ENCODE measurements at places on chromosomes 12 and 14.

DNA sequence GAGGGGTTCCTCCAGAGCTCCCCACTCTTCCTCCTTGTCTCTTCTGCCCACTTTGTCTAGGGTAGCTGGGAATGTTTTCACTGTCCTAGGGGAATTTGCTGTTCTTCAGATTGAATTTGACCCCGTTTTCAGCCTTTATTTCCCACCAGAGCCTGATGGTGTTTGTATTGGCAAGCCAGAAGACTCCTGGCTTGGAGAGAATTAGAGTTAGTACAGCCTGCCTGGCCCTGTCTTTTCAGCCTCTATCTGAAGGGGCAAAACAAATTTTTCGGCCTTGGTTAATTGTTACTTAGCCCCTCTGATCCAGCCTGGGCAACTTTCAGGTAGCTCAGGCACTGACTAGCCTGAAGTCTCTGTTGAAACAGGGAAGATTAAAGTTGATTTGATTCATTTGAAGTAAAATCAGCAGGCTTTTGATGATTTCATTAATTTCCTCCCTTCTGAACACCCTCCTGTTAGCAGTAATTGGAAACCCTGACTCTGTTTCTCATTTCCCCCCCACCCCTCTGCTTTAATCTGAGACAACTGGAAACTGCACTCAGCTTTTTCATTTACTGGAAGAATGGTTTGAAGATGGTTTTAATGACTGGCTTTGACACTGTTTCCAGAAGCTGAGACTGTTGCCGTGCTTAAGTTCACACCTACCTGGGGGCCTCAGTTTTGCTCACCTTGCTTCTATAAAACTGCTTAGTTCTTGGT lies 63.3 kb downstream of the SUSD6 start:
- DNase-seq, result no peak

GRCh38 chr14:71703477-71703876 lies 228.8 kb upstream of the RGS6 start:
- DNase-seq, result no peak

DNA sequence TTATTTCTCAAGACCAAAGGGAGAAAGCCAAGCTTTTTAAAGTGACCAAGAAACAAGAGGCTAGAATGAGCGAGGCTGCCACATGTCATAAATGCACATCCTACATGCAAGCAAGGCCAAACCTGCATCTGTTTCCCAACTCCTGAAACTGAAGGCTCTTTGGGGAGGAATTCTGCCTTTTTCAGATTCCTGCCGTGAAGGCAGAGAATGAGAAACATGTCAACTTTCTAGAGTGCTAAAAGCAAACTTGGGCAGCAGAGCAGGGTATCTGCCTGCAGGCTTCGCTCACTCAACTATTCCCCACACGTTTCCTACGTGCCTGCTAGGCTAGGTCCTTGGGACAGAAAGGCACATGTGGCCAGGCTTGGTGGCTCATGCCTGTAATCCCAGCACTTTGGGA lies 15.2 kb downstream of the DPF3 start:
- no peak for DNase-seq

DNA sequence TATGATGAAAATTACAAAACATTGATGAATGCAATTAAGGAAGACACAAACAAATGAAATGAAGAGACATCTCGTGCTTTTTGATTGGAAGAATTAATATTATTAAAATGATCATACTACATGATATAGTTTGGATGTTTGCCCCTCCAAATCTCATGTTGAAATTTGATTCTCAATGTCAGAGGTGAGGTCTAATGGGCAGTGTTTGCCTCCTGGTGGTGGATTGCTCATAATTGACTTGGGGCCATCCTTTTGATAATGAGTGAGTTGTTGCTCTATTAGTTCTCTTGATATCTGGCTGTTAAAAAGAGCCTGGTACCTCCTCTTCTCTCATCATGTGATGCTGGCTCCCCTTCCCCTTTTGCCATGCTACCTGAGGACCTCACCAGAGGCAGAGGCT lies 56.7 kb downstream of the CD163L1 start:
- DNase-seq, result no peak

DNA sequence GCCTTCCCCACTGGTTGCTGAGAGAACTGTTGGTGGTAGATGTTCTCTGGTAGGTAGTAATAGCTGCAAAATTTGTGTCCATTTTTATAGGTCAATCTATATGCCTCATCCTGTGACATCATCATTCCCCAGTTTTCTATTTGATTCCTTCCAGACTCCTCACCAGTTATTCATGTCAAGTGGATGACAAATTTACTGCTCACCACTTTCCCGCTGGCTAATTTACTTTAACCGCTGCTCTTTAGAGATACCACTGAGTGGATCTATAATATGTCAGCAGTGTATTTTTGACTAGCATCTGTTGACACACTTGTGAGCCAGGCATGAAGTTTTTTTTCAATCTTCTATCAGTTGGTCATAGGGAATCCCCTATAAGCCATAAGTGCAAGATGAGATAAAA lies 24.6 kb downstream of the GPR65 start:
- no peak for DNase-seq

GRCh38 chr12:116294454-116295165 lies 17.1 kb upstream of the MED13L start:
- no peak for DNase-seq

DNA sequence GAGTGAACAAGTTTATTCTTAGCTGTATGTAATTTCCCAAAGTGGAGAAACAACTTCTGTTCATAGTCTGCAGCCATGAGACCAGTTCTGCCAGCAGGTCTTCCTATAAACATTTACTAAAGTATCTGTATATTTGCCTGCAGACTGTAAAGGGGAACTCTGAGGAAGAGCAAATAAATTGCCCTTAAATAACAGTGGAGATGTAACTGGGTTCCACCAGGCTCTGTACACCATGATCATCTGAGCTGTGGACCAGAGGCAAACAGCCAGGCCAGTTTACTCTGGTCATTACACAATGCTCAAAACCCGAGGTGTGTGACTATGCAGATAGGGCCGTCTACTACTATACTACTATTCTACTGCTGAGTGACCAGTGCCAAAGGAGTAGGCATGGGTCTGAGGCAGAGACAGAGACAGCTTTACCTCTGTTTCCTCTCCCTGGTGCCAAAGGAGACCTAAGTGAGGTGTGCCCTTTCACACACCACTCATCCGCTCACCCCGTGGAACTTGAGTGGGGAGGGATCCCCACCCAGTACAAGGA lies 21.1 kb upstream of the CERS5 start:
- DNase-seq, result no peak

- no peak for DNase-seq
These were observed 122.1 kb upstream of the PTPRB start for GRCh38 chr12:70759161-70759918.

GRCh38 chr14:82328442-82328841 lies 794.8 kb upstream of the SEL1L start:
- DNase-seq, result no peak

DNA sequence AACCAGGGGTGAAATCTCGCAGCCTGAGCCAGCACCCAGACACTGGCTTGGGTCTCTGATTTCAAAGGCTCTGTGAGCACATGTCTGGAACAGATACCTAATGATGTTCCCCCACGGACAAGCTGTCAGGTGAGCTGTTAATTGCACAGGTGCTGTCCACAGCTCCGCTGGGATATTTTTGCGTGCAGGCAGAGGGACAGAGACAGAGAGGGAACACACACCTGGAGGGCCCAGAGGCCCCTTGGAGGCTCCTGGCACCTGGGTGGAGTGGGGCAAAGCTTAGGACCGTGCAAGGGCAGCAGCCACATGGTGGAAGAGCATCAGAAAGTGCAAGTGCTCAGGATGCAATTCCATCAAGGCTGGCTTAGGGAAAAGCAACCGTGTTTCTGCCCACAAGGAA lies 57.3 kb downstream of the ARL6IP4 start:
- no peak for DNase-seq

DNA sequence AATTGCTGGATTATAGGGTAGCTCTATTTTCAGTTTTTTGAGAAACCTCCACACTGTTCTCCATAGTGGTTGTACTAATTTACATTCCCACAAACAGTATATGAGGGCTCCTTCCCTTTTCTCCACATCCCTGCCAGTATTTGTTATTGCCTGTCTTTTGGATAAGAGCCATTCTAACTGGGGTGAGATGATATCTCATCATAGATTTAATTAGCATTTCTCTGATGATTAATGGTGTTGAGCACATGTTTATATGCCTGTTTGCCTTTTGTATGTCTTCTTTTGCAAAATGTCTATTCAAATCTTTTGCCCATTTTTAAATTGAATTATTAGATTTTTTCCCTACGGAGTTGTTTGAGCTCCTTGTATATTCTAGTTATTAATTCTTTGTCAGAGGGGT lies 385.3 kb downstream of the CCER1 start:
- DNase-seq, result no peak

DNA sequence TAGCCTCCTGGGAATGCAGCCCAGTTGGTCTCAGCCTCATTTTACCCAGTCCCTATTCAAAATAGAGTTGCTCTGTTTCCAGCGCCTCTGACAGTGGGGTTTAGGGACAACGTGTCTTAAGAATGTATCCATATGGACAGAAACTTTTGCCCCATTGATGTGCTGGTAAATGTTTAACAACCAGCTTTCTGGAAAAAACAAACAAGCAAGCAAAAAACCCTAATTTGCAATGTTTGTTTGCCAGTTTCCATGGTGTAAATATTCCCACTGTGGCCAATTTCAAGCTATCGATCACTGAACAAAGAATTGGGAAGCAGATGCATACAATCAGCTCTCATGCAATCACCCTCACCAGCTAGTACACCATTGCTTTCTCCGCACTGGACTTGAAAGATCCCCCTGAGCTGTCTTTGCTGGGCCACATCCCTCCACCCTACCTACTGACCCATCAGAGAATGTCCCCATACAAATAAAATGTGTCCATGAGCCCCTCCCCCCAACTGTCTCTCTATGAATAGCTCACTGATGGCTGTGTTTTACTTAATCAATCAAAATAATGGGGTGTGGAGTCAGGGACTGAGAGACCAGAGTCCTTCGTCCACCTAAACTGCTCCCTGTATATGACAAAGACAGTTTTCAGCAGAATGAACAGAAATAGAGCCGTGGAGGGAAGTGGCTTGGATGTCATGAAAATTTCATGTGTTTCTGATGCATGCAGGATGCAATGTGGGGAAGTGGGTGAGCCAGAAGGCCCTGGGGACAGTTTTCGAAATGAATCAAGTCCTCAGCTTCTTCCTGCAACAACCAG lies 40.8 kb downstream of the CCDC60 start:
- no peak for DNase-seq

DNA sequence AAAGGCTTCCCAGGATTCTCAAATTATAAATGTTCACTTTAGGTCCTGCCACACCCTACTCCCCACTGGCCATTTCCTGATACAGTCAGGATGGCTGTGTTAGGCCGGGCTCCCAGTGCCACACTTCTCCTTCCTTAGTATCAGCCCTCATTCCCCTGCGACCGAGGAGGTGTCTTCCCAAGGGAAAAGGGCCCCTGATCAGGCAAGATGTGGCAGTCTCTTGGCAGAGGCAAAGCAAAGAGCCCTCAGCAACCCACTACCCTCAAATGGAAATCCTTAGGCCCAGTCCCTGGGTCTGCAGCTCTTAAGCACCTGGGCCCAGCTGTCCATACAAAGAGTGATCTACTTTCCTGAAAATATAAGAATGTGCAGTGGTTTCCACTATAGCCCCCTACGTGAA lies 96.5 kb upstream of the VASH1 start:
- no peak for DNase-seq

- DNase-seq, result no peak
These were observed 92.9 kb downstream of the GCH1 start for GRCh38 chr14:54809767-54810166.

DNA sequence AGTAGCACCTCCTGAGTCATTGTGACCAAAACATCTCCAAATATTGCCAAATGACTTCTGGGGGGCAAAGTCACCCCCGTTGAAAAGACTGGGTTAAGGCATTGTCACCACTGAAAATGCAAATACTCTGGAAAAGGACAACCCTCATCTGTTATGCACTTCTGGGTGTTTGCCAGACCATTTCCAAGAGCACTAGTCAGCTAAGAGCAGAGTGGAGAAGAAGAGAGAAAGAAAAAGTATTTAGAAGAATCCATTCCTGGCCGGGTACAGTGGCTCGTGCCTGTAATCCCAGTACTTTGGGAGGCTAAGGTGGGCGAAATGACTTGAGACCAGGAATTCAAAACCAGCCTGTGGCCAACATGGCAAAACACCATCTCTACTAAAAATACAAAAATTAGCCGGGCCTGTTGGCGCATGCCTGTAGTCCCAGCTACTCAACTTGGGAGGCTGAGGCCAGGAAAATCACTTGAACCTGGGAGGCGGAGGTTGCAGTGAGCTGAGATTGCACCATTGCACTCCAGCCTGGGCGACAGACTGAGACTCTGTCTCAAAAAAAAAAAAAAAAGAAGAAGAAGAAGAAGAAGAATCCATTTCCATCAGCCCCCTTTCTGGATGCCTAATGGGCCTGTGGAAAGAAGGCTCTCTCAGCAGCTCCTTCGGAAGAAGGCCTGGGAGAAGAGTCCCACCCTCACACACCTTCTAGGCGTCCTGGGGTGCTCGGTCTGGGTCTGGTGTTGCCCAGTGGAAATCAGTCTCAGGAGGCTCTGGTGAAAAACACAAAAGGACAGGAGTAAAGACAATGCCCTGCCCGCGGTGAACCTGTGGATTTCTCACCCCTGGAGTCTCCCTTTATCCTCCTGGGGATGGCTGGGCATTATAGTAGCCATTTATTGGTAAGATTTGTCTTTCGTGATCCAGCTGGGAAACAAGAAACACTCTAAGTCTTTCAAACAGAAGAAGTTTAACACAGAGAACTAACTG lies 3.5 kb upstream of the LTBR start:
- DNase-seq, result no peak

- no peak for DNase-seq
These were observed 24.8 kb upstream of the CLMN start for GRCh38 chr14:95344536-95344935.

- no peak for DNase-seq
These were observed 17.9 kb downstream of the KCTD10 start for GRCh38 chr12:109459247-109459646.

GRCh38 chr14:71267691-71268090 lies 360.4 kb downstream of the PCNX1 start:
- DNase-seq, result no peak

GRCh38 chr14:67432050-67432564 lies 20.1 kb upstream of the PLEK2 start:
- DNase-seq, result no peak

DNA sequence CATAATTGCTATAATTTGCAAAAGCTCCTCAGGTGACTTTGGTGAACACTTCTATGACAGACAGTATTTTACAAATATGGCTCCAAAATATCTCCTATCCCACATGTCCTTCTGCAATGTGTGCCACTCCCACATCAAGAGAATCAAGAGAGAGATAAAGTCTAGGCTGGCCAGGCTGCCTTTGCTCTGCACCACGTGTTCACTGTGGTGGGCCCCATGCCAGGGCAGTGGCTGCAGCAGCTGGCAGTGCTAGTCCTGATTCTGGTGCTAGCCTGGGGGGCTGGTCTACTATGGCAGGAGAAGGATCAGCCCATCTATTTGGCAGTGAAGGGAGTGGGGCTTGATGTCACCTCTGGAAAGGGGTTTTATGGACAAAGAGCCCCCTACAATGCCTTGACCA lies 86.3 kb downstream of the DRAM1 start:
- no peak for DNase-seq

- DNase-seq, result no peak
These were observed 96.0 kb downstream of the WIF1 start for GRCh38 chr12:65025136-65025535.

- no peak for DNase-seq
These were observed 52.0 kb downstream of the PEX5 start for GRCh38 chr12:7241404-7242005.

GRCh38 chr12:105026411-105026810 lies 40.3 kb downstream of the NOPCHAP1 start:
- no peak for DNase-seq
